ENCODE measurements at places on chromosomes 12 and 14.

- H3K4me3 ChIP-seq, result no peak overlapping the region
- no peaks in the 10 kb centered on the region for H3K36me3 ChIP-seq
- no peak overlapping the region for H3K27ac ChIP-seq
- no peaks in the 10 kb centered on the region for H3K27me3 ChIP-seq
- H3K4me1 ChIP-seq, result no peaks in the 10 kb centered on the region
- DNase-seq, result no peak
These were observed 458.5 kb upstream of the FLRT2 start for GRCh38 chr14:85071447-85071846.

DNA sequence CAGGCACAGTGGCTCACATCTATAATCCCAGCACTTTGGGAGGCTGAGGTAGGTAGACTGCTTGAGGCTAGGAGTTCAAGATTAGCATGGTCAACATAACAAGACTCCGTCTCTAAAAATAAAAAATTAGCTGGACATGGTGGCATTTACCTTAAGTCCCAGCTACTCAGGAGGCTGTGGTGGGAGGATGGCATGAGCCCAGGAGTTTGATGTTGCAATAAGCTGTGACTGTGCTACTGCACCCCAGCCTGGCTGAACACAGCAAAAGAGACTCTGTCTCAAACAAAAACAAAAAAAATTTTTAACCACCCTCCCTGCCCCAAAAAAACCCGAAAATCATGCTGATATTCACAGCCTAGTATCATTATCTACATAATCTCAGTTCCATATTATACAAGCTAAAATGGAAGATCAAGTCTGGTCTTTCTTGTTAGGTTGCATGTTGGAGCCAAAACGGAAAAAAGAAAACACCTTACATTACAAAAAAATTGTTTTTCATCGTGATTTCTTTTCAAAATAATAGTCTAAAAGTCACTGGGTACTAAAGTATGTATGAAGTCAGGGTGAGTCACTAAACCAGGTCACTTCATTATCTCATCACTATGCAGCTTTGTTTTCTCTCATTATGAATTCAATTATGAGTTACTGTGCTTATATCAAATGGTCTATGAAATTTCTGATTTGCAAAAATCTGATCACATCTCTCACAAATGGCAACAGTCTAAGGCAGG lies 13.8 kb downstream of the GXYLT1 start:
- no peaks in the 10 kb centered on the region for H3K36me3 ChIP-seq
- no peaks in the 10 kb centered on the region for H3K27me3 ChIP-seq
- H3K4me3 ChIP-seq, result no peak overlapping the region
- no peaks in the 10 kb centered on the region for H3K4me1 ChIP-seq

GRCh38 chr14:92650581-92651105 lies 97.8 kb downstream of the LGMN start:
- H3K36me3 ChIP-seq, result no peaks in the 10 kb centered on the region
- peak overlapping the region; percentile 89 for H3K27ac ChIP-seq
- H3K4me3 ChIP-seq, result no peak overlapping the region

DNA sequence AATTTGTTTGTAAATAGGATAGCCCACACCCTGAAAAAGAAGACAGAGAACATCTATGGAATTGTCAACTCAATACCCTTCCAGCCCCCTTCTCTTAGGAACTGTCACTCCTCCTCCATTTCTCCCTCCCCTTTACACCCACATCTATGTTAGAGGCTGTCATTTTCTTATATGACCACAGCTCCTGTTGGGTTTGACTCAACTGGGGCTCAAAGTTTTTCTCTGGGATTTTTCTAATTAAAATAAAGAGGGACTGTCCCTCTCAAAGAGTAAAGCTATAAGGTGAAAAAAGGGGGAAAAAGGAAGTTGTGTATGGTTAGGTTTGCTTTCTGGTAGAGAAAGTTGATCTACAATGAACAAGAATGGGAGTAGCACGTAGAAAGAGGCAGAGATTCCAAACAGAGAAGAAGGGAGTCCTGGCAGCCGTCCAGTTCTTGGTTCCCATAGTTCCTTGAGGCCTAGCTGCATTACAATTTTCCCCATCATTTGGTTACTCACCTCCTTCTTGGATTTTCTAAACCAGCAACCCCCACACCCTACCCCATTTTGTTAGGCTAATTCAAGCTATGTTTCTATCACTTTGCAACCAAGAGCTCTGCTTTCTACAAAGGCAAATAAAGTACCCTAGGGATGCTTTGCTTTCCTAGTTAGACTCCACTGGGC lies 44.3 kb upstream of the STK38L start:
- no peaks in the 10 kb centered on the region for H3K27me3 ChIP-seq
- no peaks in the 10 kb centered on the region for H3K36me3 ChIP-seq
- H3K27ac ChIP-seq, result no peak overlapping the region
- H3K4me3 ChIP-seq, result no peak overlapping the region
- peaks cover 6% of the 10 kb centered on the region for H3K4me1 ChIP-seq
- no peak for DNase-seq

- DNase-seq, result no peak
- no peaks in the 10 kb centered on the region for H3K27me3 ChIP-seq
- no peaks in the 10 kb centered on the region for H3K36me3 ChIP-seq
- no peak overlapping the region for H3K27ac ChIP-seq
These were observed 305.6 kb downstream of the KCNH5 start for GRCh38 chr14:62739647-62740046.

- no peak overlapping the region for H3K4me3 ChIP-seq
- no peak overlapping the region for H3K27ac ChIP-seq
- no peak for DNase-seq
- no peaks in the 10 kb centered on the region for H3K27me3 ChIP-seq
- no peaks in the 10 kb centered on the region for H3K36me3 ChIP-seq
These were observed 12.8 kb downstream of the RITA1 start for GRCh38 chr12:113198296-113198695.

- no peak for DNase-seq
- H3K4me1 ChIP-seq, result peaks cover 12% of the 10 kb centered on the region
- H3K4me3 ChIP-seq, result peak overlapping the region; percentile 53
- no peak overlapping the region for H3K27ac ChIP-seq
These were observed 3.5 kb downstream of the DICER1 start for GRCh38 chr14:95153866-95154265.

DNA sequence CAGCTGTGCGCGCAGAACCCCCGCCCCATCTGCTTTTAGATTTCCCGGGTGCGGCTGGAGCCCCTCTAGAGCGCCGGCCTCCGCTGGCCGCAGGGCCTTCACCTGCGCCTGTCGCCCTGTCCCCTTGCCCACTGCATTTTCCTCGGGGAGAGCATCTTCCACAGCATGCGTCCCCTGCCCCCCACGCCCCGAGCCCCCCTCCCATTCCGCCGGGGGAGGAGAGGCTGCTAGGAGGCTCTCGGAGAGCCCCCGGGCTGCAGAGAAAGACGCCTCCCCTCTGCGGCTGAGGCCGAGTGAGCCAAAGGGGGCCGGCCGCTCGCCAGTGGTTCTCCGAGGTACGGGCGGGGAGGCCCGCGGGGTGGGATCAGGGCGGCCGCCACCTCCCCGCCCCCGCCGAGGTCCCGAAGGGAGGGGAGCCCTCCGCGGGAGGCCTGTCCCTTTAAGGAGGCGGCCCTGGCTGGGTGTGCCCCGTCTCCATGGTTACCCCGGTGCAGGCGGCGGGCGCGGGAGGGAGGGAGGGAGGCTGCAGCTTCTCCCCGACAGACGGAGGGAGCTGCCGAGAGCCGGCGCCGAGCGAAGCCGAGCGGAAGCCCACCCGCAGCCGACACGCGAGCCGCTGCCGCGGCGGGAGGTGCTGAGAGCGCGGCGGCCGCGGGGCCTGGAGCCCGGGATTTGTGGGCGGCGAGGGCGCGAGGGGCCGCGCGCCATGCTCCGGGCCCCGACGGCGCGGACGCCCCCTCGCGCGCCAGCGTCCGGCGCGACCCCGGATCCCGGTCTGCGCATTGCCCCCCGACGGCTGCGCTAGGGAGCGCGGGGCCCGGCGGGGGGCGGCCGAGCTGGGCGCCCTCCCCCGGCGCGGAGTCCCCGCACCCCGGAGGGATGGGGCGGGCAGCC lies at the start of gene KCNH3:
KCNH3 (plus strand) TSS at position 521 of the 894 bp plus-strand sequence. CDS start 387 bp downstream, outside the sequence.
- H3K27me3 ChIP-seq, result peaks cover 21% of the 10 kb centered on the region
- H3K27ac ChIP-seq, result no peak within 1 kb of the TSS
- no peak for DNase-seq
- peak within 1 kb of the TSS; percentile 60 for H3K4me3 ChIP-seq
- peaks cover 14% of the 10 kb centered on the region for H3K4me1 ChIP-seq
- no peaks in the 10 kb centered on the region for H3K36me3 ChIP-seq

DNA sequence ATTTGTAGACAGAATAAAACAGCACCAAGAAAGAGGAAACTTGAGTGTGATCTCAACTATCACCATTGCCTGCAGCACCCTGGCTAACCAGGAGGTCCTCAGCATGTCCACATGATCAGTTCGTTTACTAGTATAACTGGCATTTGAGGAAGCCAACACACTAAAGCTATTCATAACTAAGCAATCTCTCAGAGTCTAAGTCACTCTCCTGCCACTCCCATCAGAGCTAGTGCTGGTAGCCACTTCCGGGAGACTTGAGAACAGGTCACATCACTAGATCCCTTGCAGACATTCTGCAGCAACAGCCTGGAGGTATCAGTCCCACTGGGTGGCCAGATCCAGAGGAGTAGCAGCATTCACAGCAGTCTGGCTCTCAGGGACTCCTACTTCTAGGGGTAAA lies 352.9 kb upstream of the OR4E1 start:
- no peak overlapping the region for H3K4me3 ChIP-seq
- no peak overlapping the region for H3K27ac ChIP-seq
- no peak for DNase-seq
- no peaks in the 10 kb centered on the region for H3K36me3 ChIP-seq
- H3K4me1 ChIP-seq, result no peaks in the 10 kb centered on the region

DNA sequence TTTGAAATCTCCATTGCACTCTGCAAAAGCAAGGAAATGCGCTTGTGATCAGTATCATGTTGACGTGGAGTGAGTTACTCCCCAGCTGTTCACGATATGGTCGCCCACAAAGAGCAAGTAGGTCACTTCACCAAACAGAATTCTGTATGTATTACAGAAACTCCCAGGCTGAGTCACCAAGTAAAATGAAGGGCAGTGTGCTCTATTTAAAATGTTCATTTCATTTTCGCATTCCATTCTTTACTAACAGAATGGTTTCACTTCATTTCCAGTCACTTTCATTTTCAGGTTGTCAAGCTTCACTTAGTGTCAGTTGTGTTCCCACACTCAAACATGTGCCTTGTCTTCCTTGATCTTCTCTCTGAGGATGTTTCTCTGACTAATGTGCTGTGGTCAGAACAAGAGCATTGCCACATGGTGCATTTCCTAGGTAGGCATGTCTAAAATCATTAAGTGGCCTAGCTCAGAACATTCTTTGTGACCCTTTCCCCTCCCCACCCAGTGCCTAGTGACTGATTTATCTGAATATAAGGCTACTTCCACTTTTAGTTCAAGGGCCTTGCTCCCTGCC lies 391.2 kb downstream of the RAD51B start:
- peak overlapping the region; percentile 86 for H3K27ac ChIP-seq
- peak overlapping the region; percentile 22 for H3K4me3 ChIP-seq
- H3K27me3 ChIP-seq, result no peaks in the 10 kb centered on the region
- peak; percentile 100 for DNase-seq
- H3K36me3 ChIP-seq, result no peaks in the 10 kb centered on the region

Data from GM12878 (cell line).